ENCODE measurements at places on chromosomes 3 and 15. TPM values are rescaled to one million over a fixed set of nuclear protein-coding genes. Genes with fewer than 3 reads are reported as not detected.

DNA sequence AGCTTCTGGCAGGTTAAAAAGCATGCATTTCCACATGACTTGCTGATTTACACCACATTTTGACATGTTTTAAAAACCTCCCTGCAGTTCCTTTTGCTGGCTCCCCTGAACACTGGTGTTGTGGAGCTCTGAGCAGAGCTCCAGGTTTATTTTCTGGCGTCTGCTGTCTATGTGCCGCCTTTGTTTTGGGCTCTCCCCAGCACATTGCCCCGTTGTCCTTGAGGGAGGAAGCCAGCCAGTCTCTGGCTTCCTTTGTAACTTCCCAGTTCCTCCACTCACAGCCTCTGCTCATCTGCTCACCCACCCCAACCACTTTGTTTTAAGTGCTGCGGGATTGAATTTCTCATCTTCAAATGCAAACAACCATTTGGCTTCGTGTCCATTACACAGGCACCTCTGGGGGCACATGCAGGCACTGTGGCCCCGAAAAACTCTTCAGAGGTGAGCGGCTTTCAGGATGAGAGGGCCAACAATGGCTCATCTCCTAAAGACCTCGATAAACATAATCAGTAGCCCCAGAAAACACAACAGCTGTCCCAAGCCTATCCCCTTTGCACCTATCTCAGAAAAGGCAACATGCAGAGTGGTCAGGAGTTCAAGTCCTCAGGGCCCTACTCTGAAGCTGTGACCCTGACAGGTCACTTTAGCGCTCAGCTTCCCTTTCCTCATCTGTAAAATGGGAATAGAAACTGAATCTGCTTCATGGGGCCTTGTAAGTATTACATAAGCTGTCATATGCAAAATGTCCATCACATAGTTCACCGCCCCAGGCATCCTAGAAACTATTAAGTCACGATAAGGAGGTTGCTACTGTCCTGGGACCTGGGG is 1.3 kb upstream of the MEF2A start:
- DNase-seq: peak; percentile 34

GRCh38 chr3:71879089-71879488 is 94.1 kb upstream of the PROK2 start:
- DNase-seq: no peak

GRCh38 chr3:136811701-136812100 is 7.2 kb upstream of the SLC35G2 start:
- no peak for DNase-seq

DNA sequence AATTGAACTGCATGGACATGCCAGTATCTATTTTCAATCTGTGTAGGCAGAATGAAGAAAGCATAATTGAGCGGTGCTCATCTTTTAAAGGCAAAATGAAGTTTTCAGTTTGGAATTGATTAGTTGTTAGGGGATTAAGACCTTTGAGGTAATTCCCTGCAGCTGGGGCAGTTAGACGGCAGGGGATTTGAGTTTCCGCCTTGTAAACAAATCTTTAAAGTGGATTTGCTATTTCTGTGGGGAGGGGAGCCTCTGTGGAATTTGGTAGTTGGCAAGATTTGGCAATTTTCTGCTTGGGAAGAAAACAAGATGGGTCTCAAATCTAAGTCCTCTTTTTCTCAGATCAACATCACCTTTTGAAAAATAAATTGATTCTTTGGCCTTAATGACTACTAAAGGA is 212.5 kb upstream of the CNTN6 start:
- DNase-seq: no peak

- DNase-seq: no peak
Observed at GRCh38 chr3:42495393-42495792, 7.0 kb upstream of the VIPR1 start.

GRCh38 chr3:35223632-35224394 is 415.5 kb upstream of the ARPP21 start:
- DNase-seq: no peak

- peak; percentile 85 for DNase-seq
Observed at GRCh38 chr3:128153156-128154041, at the start of gene EEFSEC. EEFSEC (plus strand) TSS chr3:128153481; CDS start chr3:128153508, 27 bp downstream.

GRCh38 chr15:69058830-69059556 is 44.5 kb downstream of the NOX5 start:
- DNase-seq: peak; percentile 93

DNA sequence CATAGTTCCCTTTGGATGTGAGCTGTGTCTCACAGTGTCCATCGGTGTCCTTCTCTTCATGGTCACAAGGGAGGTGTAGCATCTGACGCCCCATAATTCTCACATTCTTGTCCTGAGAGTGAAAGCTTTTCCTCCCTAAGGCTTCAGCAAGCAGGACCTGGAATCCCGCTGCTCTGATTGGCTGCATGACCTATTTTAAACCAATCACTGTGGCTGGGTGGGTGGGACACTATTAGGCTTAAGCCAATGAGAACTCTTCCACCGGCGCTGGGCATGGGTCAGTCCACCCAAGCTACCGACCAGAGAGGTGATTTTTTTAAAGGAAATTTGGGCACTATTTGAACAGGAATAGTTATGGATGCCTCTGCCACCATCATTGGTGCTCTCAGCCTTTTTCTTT is 385.9 kb downstream of the MFSD1 start:
- no peak for DNase-seq

- no peak for DNase-seq
Observed at GRCh38 chr3:161890147-161890625, 393.6 kb downstream of the OTOL1 start.

DNA sequence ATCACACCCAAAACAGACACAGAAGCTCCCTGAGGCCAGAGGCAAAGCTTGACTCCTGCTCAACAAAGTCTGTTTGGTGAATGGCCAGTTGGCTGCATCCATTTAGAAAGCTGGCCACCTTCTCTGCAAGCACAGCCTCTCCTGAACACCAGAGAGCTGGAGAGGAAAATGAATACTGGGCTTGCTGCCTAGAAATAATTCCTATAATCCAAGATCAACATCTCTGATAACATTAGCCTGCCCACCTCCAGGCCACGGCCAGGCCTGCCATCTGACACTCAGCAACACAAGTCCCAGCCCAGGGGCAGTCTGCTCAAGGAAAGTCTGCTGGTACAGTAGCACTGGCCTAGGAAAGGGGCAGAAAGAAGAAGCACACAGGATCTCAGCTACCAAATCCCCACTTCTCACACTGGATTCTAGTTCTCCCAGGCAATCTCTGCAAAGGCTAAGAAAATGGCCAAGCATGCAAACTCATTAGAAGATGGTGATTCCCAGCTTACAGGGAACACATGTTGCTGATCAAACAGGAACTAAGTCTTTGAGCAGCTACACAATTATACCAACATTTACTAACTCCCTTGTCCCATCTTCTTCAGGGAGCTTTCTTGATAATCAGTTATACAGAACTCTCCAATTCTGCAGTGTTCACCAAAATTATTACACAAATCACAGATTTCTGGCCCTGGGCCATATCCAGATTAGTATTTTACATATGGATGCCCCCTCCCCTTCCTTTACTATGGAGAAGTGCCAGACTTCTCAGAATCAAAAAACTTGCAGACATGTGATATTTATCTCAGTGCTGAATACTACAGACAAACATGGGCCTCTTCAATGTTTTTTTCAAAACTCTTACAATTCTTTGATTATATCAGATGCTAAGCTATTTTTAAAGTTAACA is 9.9 kb downstream of the TBC1D2B start:
- DNase-seq: no peak

GOLGA6A gene
- 0.83 TPM for total RNA-seq

PGBD4 gene
- total RNA-seq: 1.7 TPM

GREM1 gene
- total RNA-seq: not detected

RAB6B gene
- total RNA-seq: 222 TPM

Measured in glutamatergic neuron (in vitro differentiated cells).